ENCODE measurements at places on chromosomes 5 and 9.

GRCh38 chr5:95087816-95088317, 197.0 kb downstream of the MCTP1 start:
- no peak for DNase-seq

DNA sequence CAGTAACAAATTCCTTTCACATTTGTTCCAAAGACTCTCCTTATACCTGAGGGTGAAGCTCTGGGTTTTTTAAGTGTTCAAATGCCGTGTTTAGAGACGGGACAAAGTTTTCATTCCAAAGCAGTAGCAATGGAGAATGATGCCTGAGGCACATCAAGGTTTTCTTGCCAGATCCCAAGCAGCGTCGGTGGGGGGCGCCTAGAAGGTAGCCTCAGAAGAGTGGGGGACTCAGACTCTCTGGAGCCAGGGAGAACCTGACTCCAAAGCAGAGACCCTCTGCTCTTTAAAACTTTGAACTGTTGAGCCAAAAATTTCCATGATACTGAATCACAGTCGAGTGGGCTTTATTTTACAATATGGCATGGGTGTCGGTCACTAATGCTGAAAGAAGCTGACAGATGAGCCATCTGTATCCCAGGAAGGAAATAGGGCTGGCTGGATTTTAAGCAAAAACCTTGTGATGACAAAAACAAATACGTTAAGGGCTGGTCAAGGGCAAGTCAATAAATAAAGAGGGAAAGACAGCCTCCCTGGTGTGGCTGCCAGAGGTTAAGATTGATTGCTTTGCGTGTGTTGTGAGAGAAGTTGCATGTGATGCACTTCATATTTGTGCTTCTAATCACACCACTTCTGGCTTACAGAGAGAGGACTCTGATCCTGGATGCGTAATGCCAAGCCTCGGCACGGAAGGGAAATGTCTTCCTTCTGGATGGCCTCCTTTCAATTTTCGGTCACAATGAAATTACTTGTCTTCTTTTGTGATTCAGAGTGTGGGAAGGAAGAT, 161.1 kb upstream of the EFNA5 start:
- DNase-seq, result no peak

GRCh38 chr5:134175921-134176510, 734 bp downstream of the SKP1 start:
- DNase-seq, result peak; percentile 8

GRCh38 chr5:57937025-57937424, 454.4 kb upstream of the ACTBL2 start:
- no peak for DNase-seq

DNA sequence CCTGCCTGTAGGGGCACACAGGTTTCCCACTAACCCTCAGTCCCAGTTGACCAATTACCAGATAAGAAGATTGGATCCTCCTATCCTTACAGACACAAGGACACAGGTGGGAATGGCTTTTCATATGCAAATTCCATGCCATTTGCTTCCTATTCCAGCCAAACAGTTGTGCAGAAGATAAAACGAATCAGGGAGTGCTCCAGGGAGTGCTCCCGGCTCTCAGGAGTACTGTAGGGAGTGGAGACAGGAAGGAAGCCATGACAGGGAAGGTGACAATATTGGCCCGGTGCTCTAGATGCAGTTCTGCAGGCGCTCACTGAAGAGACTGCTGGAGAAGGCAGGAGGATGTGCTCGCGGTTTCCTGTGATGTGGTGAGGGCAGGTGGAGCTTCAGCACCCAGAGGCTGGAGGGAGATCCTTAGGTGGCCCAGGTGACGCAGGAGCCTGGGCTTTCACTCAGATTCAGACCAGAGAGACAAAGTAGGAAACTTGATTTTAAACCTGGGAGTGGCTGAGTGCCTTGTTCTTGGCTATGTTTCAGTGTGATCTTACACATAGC, 260.0 kb downstream of the AUH start:
- peak; percentile 25 for DNase-seq

DNA sequence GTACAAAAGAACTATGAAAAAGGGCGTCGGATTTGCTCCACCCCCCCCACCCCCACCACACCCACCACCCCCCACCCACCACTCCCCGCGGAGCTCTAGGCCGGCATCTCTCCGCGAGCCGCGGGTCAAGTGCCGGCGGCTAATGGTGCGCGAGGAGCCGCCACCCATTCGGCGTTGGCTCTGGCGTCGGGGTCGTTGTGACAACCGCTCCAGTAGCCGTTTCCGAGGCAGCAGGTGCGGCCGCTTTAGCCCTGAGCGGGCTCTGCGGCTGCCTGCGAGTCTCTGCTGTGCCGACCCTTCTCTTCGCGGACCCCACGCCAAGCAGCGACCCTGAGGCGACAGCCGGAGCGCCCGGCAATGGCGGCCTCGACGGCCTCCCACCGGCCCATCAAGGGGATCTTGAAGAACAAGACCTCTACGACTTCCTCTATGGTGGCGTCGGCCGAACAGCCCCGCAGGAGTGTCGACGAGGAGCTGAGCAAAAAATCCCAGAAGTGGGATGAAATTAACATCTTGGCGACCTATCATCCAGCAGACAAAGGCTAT, at the start of gene PPP1R2B:
PPP1R2B (plus strand) TSS at position 90 of the 546 bp plus-strand sequence; CDS start at position 358, 268 bp downstream.
- DNase-seq, result no peak

- no peak for DNase-seq
These were observed 212.0 kb downstream of the SREK1 start for GRCh38 chr5:66356011-66356565.

GRCh38 chr9:121286973-121287741, 19.2 kb downstream of the GSN start:
- no peak for DNase-seq

GRCh38 chr5:137186759-137187461, 312.2 kb downstream of the SPOCK1 start:
- DNase-seq, result no peak

DNA sequence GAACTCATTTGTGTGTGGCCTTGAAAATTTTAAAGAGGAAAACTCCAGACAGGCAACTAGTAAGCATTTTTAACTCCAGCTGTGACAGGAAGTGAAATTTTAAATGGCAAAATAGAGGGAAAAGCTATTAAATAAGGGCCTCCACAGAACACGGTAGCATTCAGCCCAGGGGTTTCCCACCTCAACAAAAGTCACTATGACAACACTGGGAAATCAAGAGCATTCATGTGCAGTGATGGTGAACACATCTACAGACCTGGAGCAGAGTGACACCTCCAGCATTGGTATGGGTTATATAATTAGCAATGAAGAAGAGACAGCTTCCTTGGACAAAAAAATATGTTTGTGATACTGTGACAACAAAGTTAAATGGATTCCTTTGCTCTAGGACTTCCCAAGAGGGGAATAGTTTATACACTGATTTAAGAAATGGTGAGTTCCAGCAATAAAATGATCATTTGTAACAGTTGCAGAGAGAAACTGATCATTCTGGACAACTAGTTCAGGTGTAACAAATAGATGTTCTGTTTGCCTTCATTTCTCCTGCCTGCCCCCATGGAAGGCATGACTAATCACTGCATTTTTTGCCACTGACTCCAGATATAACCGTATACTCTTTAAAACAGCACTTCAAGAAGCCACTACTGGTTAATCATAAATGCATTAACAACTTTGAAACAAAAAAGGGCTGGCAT, 93.3 kb upstream of the SLC44A1 start:
- DNase-seq, result no peak

- no peak for DNase-seq
These were observed 96.2 kb downstream of the TAF11L14 start for GRCh38 chr5:17730421-17730820.

DNA sequence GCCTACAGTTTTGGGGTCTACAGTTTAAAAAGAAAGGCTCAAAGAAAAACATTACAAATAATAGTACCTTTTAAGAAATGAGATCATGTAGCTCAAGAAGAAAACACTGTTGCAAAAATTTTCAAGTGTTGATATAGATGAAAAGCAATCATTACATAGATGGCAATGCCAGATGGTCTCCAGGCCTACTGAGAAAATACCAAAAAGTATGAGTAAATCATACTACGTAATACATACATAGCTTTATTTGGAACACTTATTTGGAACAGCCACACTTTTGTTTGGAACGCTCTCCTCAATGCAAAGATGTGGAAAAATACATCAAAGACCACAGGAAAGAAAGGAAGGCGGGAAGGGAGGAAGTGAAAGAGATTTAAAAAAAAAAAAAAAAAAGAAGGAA, 44.1 kb downstream of the MARCHF11 start:
- no peak for DNase-seq

DNA sequence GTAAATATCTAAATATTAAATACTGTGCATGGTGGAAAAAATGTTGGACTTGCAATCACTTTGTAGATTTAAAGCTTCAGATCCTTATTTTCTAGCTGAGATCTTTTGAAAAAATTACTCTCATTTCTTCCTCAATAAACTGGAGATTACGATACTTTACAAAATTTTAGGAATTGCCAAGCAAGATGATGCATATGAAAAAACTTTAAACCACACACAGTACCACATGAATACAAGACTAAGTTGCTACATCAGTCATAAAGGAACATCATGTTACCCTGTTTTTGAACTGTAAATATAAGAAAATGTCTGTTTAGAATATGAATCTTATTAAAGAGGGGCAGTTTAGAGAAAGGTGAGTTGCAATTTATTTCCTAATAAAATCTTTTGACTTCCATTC, 703.6 kb upstream of the NUDT12 start:
- DNase-seq, result no peak

GRCh38 chr5:137142346-137142745, 356.8 kb downstream of the SPOCK1 start:
- DNase-seq, result no peak

DNA sequence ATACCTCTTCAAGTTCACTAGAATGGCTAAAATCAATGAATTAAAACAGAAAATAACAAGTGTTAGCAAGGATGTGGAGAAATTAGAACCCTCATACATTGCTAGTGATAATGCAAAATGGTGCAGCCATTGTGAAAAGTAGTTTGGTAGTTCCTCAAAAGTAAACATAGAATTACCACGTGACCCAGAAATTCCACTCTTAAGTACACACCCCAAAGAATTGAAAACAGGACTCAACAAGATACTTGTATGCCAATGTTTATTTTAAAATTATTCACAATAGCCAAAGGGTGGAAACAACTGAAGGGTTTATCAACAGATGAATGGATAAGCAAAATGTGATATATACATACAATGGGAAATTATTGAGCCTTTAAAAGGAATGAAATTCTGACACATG, 70.3 kb downstream of the BARX1 start:
- DNase-seq, result no peak

Measured in stimulated activated CD4-positive, alpha-beta T cell treated with anti-CD3 and anti-CD28 coated beads, TNF-alpha, amount 100 ng/mL, for 1 hour (primary cell).